Frontal cortex (tissue), 4 donors: ENCODE measurements at places on chromosomes 11 and 22. TPM values are rescaled to one million over a fixed set of nuclear protein-coding genes. Genes with fewer than 3 reads are reported as not detected.

BBOX1 gene
- total RNA-seq, result 2.4 TPM

GRCh38 chr11:1381793-1382425 lies 7.8 kb upstream of the BRSK2 start:
- DNase-seq, result no peak

DNA sequence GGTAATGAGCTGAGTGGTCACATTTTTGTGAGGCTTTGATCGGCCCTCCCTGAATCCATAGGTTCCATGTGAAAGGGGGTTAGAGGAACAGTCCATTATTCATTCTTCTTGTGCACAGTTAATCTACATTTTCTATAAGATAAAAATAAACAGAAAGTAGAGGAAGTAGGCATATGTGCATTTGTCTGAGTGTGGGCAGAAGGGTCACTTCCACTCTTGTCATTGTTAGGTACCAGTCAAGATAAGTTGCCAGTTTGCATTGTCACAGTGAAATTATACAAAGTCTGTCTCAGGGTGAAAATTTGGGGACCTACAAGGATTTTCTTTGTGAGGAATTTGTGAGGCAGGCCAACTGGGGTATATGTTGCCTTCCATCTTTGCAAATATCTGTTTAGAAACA lies 4.6 kb upstream of the APOL4 start:
- DNase-seq, result no peak

DNA sequence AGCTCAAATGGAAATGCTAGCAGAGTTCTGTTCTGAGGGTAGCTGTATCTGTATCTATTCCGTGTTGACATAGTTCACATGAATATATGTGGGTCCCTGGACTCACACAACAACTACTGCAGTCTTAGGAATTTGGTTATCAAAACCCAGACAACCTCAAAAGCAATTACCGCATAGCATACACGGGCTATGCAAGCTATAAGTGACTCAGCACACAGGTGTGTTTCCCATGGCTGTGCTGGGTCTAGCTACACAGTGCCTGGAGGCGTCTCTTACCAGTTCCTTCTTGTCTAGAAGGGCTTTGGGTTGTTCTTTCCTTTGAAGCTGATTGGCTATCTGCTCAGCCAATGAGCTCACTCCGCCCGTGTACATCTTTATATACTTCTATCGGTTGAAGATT lies 98.2 kb upstream of the BID start:
- DNase-seq, result no peak

OR4C6 gene
- not detected for total RNA-seq

GRCh38 chr11:41713030-41713429 lies 253.6 kb upstream of the LRRC4C start:
- DNase-seq, result no peak

GRCh38 chr11:46414466-46414796 lies 22.9 kb upstream of the CHRM4 start:
- no peak for DNase-seq

DNA sequence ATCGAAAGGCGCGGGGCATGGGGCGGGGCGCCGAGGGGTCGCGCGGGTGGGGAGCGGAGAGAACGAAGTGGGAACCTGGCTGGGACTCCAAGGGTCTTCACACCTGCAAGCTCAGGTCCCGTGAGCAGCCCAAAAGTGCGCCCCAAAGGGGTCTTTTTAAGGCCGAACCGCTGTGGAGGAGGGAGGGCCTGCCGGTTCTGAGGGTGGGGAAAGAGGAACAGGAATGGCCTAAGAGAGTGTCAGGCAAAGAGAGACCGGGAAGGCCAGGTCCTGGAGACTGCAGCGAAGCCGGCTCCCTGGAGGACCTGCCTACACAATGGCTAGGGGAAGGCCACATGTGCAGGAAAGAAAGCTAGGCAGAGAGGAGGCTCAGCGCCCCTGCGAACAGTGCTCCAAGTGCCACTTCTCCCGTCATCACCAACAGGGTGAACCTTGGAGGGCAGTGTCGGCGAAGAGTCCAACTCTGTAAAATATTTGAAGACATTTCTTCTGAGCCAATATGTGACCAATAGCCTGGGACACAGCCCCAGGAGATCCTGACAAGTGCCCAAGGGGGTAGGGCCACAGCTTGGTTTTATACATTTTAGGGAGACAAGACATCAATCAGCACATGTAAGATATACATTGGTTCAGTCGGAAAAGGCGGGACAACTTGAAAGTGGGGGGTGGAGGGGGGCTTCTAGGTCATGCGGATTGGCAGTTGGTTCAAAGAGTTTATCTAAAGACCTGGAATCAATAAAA lies 710 bp upstream of the DGCR2 start:
- peak; percentile 54 for DNase-seq

FAM89B gene
- total RNA-seq, result 19.6 TPM

DNA sequence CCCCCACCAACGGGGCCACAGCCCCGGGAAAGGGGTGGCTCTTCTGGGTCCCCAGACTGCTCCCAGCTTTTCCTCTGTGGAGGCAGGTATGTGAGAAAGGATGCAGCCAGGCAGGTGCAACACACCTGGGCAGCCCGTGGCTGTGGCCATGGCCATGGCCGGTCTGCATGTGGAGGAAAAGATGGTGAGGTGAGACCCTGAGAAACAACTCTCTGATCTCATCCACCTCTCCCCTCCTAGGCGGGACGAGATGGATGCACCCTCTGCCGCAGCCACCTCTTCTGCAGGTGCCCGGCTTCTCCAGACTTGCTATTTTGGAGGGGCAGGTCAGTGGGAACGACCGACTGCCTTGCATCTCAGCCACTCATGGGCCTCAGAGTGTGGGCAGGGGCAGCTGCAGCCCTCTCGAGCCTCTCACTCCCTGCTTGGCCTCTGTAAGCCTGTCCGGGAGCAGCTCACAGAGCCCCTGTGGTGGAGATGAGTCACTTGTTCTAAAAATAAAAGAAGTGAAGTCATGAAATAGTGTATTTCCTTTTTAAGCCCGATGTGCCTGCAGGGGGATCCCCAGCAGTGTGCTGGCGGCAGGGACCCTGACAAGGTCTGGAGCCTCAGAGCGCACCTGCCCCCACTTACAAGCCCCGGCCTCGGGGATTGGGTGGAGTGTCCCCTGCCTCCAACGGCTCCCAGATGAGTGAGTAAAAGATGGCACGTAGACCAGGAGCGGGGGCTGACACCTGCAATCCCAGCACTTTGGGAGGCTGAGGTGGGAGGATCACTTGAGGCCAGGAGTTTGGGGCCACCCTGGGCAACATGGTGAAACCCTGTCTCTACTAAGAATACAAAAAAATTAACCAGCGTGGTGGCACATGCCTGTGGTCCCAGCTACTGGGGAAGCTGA lies 10.7 kb downstream of the SMIM38 start:
- peak; percentile 76 for DNase-seq

MYOD1 gene
- not detected for total RNA-seq

NFAM1 gene
- 0.82 TPM for total RNA-seq

LRRC55 gene
- 15.9 TPM for total RNA-seq

MMP8 gene
- not detected for total RNA-seq
